ENCODE measurements at places on chromosomes 6 and 20. TPM values are rescaled to one million over a fixed set of nuclear protein-coding genes. Genes with fewer than 3 reads are reported as not detected.

DNA sequence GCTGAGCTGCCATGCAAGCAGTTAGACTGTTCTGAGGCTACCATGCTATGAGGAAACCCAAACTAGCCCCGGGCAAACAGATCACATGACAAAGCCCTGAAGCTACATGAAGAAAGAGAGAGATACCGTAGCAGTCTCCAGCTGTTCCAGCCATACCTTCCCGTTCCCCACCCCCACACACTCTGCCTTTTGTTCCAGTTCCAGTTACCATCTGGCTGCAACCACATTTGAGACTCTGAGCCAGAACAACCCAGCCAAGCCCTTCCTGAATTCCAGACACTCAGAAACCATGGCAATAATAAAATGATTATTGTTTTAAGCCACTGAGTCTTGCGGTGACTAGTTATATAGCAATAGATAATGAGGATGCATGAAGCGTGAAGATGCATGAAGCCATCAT lies 28.3 kb downstream of the RIN2 start:
- no peak for DNase-seq

Gene PTGIS
- 11.0 TPM for total RNA-seq

DNA sequence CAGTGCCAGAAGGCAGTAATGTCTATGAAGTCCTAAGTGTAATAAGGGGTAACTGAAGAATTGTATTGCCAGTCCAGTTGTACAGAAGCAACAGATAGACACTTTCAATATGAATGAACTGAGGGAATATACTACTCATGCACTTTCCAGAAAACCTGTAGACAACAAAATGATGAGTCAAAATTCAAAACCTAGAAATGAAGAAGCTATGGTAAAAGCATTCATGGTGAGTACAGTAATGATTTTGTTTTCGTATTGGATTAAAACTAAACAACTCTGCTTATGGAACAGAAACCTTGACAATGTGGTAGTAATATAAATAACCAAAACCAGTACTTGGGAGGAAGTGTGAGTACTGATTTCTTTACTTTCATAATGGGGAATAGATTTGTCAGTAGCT lies 35.0 kb downstream of the ARMC2 start:
- no peak for DNase-seq

DNA sequence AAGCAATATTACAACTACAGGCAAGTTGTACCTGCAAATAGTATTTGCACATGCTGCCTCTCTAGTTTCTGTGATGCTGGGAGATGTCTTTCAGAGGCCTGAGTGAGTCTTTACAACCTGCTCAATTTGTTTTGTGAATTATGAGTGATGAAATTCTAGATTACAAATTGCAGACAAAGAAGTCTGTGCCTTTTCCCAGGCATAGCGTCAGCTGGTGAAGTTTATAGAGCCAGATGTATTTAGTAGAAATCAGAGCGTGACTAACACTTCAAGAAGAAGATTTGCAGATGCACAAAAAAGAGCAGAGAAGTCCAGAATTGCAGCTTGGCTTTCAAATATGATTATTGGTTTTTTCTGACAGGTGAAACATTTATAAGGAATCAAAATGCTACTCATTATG lies 289.9 kb downstream of the PLCB1 start:
- DNase-seq, result no peak

- no peak for DNase-seq
Observed at GRCh38 chr20:21302664-21303060, 469 bp upstream of the XRN2 start.

- DNase-seq, result no peak
Observed at GRCh38 chr6:168934660-168935627, 318.7 kb downstream of the THBS2 start.

DNA sequence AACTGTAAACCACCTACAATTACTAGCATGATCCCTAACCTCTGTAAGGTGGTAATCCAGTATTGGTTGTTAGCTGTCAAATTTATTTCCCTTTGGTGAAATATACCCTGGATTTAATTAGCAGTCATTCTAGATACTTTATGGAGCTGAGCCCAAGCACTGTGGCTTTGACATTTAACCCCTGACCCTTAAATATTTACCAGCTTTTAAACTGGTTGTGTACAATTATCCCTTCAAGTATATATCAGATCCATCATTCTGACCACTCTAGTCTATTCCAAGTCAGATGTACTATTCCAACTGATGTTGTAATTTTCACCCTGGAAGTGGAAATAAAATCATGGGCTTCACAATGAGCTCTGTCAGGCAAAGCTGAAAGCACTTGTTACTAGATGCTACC lies 229.6 kb downstream of the FOXC1 start:
- DNase-seq, result no peak

Gene BMP2
- 8.5 TPM for total RNA-seq

DNA sequence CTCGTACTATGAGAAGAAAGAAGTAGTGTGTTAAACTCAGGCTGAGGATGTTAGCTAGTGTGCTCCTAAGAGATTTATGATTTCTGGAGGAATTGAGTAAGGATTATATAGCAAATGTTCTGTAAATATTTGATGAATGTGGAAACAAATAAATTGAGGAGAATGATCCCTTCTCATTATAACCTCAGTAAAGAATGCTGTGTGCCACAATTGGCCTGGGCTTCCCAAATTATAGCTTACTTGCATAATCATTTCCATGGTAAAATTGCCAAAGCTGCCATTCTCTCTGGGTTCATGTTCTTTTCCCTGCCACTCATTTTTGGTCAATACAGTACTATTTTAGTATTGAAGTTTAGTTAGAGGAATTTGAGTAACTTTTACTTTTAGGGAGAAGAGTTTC lies 128.5 kb downstream of the FLRT3 start:
- no peak for DNase-seq

- DNase-seq, result no peak
Observed at GRCh38 chr6:128251445-128252340, 268.7 kb downstream of the PTPRK start.

Gene ARFGEF3
- total RNA-seq, result 16.6 TPM

Gene PRND
- not detected for total RNA-seq

GRCh38 chr6:28811873-28812272 lies 111.9 kb downstream of the TRIM27 start:
- no peak for DNase-seq

Gene UNC5CL
- total RNA-seq, result 11.5 TPM

Gene PPP1R14C
- 0.43 TPM for total RNA-seq
